ENCODE measurements at places on chromosomes 5 and 9.
A peak's percentile ranks its signal among the peaks of the same experiment; 100 is the strongest.

- DNase-seq = no peak
Measured at GRCh38 chr5:51225789-51226742, 157.2 kb upstream of the ISL1 start.

GRCh38 chr5:63958654-63959053 lies 3.6 kb downstream of the HTR1A start:
- DNase-seq = no peak

GRCh38 chr9:89842267-89842768 lies 237.5 kb downstream of the GADD45G start:
- no peak for DNase-seq

- DNase-seq = peak; percentile 11
Measured at GRCh38 chr5:59173578-59173977, 590.7 kb downstream of the RAB3C start.
